ENCODE measurements at places on chromosomes 4 and X.

DNA sequence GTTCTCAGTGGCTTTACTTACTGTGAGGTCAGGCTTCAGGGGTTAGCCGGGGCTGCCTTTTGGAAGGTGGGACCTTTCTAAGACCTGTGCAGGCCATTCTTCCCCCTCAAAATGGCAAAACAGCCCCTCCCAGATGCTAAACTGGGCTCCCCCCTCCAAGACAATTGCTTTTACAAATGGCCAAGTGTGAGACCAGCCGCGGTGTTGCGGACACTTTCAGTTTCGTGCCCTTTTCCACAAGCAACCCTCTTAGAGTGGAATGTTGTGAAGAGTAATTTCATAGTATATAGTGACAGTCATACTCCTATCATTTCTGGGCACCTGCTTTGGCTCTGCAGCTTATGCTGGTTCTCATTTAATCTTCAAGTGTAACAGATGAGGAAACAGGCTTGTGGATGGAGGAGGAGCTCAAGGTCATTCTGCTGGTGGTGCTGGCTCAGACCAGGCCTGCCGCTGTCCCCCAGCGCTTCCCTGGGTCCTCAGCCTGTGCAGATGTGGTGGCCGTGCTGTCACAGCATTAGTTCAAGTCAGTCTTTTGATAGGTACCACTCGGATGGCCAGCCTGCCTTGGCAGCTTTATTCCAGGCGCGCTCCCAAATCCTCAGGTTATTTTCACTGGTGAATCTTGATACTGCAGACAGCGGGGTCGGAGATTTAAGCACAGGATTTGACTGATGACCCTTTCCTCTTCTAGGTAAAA lies 55.0 kb upstream of the TADA2B start:
- no peak for DNase-seq

DNA sequence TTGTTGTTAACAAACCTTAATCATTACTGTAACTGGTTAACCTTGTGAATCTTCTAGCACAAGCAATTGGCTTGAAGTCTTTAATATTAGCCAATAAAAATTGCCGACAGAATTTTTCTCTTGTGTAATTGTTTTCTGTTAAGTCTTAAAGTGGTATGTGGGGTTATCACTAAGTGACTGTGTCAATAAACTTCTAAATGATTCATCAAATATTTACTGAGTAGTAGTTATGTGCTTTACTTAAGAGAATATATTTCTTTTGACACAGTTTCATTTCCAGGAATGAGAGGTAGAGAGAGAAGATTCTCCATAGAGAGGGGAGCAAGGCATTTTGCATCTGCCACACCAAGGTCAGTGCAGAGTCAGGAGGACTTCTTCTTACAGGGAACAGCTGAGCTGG lies 2361.6 kb upstream of the AGA start:
- DNase-seq = no peak

GRCh38 chrX:12979616-12980015 lies 4.7 kb downstream of the TMSB4X start:
- DNase-seq = no peak

DNA sequence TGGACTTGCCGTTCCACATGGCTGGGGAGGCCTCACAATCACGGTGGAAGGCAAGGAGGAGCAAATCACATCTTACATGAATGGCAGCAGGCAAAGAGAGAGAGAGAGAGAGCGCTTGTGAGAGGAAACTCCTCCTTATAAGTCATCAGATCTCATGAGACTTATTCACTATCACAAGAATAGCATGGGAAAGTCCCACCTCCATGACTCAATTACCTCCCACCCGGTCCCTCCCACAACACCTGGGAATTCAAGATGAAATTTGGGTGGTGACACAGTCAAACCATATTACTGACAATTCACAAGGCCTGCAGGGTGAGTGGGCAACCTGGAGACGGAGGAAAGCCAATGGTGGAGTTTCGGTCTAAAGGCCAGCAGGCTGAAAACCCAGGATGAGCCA lies 394.3 kb upstream of the TRAM1L1 start:
- no peak for DNase-seq

DNA sequence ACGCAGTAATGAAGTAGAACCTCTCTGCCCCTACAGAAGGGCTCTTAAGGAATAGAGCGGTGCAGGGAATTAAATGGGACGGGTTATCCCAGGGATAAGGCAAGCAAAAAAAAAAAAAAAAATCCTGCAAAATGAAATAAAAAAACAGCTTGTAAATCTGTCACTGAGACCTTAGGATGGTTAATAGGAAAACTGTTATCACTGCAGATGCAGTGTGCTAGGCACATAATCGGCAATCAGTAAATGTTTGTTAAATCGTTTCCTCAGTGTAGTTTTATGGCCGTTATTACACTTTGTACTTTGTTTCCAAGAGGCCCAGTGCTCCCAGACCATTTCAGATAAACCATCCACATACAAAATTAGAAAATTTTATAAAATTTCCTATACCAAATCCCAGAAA lies 1.0 kb downstream of the HNRNPH2 start:
- DNase-seq = no peak

GRCh38 chrX:150546711-150547153 lies 21.7 kb upstream of the MTM1 start:
- peak; percentile 46 for DNase-seq

DNA sequence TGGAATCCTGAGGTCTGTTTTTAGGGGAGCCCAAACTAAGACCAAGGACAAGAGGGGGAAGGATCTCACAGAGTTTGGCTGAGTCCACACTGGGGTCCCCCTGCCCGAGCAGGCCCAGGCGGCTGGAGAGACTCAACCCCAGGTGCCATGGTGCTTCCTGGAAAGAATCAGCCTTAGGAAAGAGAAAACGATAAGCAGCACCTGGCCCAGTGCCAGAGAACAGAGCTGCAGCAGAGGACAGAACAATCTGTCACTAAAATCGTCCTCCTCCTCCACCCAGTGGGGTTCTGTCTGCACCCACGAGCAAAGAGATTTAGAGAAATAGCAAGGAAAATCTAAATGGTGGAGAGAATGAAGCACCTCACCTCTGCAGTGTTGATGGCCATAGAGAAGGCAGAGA lies 470.5 kb downstream of the BCOR start:
- no peak for DNase-seq

- DNase-seq = no peak
Observed at GRCh38 chrX:116204932-116205331, 34.4 kb downstream of the AGTR2 start.

DNA sequence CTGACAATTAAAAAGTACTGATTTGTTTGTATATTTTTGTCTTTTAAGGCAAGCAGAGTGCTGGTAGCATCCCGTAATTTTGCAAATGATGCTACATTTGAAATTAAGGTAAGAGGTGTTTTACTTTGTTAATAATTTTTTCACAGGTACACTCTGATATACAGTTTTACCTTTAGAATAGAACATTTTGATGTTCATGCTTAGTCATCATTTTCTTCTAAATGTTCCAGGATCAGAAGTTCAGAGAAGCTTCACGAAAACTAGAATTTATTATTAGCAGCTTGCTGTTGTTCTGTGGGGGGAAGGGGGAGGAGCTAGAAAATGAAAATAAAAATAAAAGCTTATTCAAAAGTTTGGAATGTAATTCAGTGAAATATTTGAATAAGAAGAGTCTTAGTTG lies 5.5 kb downstream of the PDHA1 start:
- DNase-seq = no peak

- DNase-seq = no peak
Observed at GRCh38 chrX:41607264-41607832, 81.4 kb upstream of the GPR34 start.

GRCh38 chr4:89434364-89434988 lies 126.9 kb upstream of the GPRIN3 start:
- peak; percentile 50 for DNase-seq

- DNase-seq = no peak
Observed at GRCh38 chr4:92305148-92305877, 1.5 kb downstream of the GRID2 start.

GRCh38 chr4:72283357-72283756 lies 251.6 kb downstream of the NPFFR2 start:
- no peak for DNase-seq

DNA sequence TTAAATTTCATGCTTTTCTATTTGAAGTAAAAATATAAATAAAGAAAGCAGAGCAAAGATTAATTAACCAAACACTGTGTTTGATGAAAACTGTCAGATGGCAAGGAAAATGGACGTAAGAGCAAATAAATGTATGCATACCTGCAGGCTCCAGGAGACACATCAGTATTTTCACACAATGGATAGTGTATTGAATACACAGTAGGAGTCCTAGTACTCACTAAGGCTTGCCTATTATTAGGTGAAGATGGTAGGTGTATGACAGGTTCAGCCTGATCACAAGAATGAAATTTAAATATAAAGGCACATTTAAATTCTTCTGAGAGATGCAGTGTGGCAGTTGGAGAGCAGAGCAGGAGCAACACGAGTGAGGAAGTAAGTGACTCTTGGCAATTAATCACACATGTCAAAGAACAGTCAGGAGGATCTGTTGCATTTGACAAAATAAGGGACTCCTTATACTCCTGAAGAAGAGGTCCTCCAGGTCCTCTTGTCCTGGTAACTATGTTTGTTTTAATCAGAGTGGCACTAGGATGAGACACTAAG lies 106.0 kb upstream of the NDST4 start:
- DNase-seq = no peak

- peak; percentile 1 for DNase-seq
Observed at GRCh38 chr4:70183168-70183939, 12.2 kb upstream of the ODAM start.

DNA sequence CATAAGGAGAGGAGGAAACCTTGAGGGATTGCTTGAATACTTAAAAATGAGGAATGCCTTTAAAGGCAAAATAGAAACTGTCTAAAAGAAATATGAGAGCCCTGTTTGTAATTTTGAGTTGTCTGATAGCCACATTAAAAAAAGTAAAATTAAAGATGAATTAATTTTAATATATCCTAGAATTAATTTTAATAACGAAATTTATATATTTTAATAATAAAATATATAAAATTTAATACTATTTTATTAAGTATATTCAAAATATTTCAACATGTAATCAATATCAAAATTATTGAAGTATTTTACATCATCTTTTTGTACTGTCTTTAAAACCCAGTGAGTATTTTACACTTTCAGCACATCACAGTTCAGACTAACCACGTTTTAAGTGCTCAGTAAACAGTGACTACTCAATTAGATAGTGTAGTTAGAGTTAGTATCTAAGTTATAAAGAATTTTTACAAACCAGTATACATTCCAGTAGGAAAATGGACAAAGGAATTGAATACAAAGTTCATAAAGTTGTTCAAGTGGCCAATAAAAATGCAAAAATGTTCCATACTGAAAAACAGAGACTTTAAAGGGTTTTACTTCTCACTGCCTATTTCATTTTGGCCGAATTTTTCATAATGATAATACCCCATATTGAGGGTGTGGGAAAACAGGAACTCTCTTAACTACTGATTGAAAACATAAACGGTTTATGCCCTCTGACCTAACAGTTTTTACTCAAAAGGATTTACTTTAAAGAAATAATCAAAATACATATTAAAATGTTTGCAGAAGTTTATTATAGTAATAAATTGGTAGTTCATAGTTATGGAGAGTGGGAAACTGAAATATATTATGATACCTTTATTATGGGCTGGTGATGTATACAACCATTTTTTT lies 2.9 kb downstream of the SLC30A9 start:
- DNase-seq = no peak

DNA sequence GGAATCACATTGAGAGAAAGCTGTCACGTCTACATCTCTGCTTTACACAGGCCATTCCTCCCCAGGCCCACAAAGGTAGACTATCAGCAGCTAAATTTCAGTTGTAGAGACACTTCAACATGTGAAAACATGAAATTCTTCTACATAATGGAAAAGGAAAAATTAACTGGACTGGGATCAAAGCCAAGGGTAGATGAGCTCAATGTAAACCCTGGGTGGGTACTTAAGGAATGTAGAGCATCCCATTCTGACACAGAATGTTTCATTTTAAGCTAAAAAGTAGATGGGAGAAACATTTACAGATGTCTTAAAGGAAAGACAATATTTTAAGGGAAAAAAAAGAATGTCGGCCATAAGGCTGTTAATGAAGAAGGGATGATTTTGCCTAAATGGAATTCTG lies 51.3 kb upstream of the NPNT start:
- DNase-seq = no peak

GRCh38 chr4:74618659-74619058 lies 173.7 kb downstream of the AREG start:
- no peak for DNase-seq

DNA sequence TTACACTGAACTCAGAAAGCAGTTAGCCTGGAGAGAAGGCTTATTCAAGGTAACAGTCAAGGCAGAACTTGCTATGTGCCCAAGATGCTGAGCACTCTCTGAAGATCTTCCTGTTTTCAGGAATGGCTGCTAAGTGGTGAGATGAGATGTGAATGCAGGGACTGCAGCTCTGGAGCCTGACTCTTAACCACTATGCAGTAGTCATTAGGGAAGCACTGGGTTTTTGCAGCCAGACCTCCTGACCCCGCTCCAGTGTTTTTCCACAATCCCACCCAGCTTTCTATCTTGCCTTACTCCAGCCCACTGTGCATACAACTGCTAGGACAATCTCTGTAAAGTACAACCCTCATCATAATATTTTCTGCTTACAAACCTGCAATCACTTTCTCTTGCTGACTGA lies 95.2 kb upstream of the LNX1 start:
- DNase-seq = no peak

DNA sequence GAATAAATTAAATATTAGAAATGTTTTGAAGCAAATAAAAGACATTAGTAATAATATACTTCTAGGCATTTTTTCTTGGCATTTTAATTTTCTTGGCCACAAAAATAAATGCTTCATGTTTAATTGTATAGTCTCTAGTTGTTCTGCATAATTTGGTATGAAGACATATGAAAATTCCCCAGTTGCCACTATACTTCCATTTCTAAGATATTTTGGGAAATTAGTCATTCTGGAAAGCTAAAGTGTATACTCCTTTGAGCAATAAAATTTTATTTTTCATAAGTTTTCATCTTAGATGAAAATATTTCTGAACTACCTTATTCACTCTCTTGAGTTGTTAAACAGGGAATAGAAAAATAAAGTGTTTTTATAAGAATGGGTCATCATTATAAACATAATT lies 13.8 kb downstream of the HDX start:
- no peak for DNase-seq

DNA sequence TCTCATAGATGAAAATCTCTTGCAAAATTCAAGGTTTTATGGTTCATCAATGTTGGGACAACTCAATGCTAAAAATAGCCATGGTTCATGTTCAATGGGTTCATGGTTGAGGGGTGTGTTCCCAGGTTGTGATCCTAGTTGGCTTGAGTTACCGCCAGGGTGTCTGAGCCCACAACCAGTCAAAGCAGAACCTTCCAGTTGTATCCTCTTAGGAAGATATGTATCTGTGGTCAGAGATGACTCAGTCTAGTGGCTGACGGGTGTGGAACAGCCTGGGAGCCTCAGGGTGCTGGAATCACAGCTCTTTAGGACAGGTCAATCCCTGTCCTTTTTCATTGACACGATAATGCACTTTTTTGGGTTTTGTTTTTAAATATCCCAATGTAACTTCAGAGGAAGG lies 192.3 kb upstream of the NR3C2 start:
- no peak for DNase-seq

GRCh38 chrX:47172549-47172948 lies 21.1 kb upstream of the UBA1 start:
- no peak for DNase-seq

Data from CD4-positive, alpha-beta T cell treated with Interleukin-6 at 100 ng/mL for 8 hours (primary cell).